Glomerular endothelial cell (primary cell): ENCODE measurements at places on chromosomes 4 and X. TPM values are rescaled to one million over a fixed set of nuclear protein-coding genes. Genes with fewer than 3 reads are reported as not detected.

DNA sequence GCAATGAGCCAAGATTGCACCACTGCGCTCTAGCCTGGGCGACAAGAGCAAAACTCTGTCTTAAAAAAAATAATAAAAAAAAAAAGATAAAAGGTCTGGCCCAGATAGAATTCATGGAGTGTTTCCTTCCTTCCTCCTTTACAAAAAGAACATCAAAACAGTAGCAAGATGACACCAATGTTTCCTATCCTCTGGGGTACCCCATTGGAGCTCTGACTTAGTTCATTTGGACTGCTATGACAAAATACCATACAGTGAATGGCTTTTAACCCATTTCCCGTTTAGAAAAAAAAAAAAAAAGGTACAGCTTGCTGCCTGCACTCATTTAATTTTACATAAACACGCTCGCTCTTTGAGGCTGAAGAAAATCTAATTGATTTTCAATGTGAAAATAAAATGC lies 89.9 kb upstream of the PRKX start:
- DNase-seq, result no peak

DNA sequence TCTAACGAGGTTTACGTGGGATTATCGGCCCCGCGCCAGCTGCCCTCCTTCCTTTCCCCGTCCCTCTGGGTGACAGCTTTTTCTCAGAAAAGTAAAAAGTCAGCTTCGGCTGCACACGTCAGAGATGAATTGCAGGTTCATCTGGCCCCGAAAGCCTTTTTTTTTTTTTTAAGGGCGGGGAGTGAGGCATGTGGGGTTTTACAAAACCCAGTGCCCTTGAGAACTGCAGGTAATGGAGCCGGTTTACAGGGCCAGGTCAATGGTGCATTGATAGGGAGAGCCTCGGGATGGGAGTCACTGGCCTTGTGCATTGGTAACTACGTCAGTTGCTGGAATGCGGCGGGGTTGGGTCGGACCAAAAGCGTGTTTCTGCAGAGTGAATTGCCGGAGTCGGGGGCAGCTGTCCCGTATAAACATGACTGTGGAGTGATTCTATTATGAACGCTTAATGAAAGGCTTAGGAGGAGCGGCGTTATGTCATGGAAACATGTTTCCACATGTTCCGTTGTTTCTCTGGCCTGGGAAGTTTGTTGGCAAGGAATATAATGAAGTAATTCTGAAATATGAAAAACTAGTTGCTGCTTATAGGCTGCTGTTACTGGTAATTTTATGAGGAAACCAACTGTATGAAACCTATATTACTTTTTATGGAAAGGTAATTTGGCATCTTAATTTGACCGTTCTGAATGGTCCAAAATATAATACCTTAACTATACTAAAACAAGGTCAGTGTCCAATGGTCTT lies 1.1 kb downstream of the HSPA4L start:
- no peak for DNase-seq

GRCh38 chrX:39935411-39936064 lies 162.2 kb downstream of the BCOR start:
- DNase-seq, result no peak

GRCh38 chr4:2295900-2296442 lies 34.1 kb upstream of the MXD4 start:
- DNase-seq, result no peak

DNA sequence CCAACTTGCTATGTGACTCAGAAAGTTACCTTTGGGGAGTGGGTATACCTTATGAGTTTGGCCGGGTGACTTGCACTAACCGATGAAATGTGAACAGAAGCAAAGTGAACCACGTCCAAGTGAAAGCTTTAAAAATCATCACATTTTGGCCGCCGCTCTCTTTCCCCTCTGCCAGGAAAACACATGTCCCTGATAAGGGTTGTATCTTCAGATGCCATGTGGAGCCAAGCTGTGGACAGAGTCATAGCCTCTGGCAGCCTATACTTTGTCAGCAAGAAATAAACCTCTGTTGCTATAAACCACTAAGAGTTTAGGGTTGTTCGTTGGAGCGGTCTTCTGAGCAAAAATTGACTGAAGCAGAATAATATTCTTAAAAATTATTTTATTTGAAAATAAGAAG lies 92.3 kb downstream of the PRDM5 start:
- no peak for DNase-seq

GRCh38 chr4:106746451-106746850 lies 289.7 kb downstream of the DKK2 start:
- no peak for DNase-seq

- DNase-seq, result no peak
Measured at GRCh38 chr4:82043809-82044137, 330.0 kb downstream of the HNRNPD start.

GRCh38 chr4:122577808-122578781 lies 42.8 kb downstream of the IL21 start:
- DNase-seq, result no peak

GRCh38 chrX:155108427-155108826 lies 37.1 kb downstream of the BRCC3 start:
- DNase-seq, result no peak

DNA sequence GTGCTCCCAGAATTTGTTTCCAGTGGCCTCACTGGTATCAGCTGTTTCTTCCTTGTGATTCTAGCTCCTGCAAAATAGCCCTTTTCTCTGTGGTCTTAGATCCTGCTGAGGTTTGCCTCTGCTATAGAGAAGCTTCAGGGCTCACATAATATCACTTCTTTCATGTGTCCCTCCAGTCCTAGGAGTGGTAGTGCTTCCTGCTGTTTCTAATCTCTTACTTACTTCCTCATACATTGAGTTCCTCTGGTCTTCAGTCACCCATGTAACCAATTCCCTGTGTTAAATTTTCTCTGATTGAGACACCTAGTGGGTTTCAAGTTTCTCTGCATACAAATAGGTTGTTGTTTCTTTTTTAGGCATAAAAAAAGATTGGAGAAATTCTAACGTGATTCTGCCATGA lies 1567.9 kb downstream of the ARAP2 start:
- no peak for DNase-seq

- DNase-seq, result no peak
Measured at GRCh38 chrX:125744914-125745313, 421.2 kb downstream of the DCAF12L2 start.

Gene GAGE12E
- not detected in 2 replicates for total RNA-seq

Gene PRRG1
- 38.4 and 54.9 TPM in 2 replicates for total RNA-seq

Gene P2RY4
- total RNA-seq, result 0.12 TPM in 1 of 2 replicates, not detected in the other

Gene TNIP3
- 4.4 and 4.9 TPM in 2 replicates for total RNA-seq
